GM06990 (cell line): ENCODE measurements at places on chromosomes 6 and 20.

GRCh38 chr6:166085500-166085899, 82.2 kb downstream of the TBXT start:
- DNase-seq: no peak

DNA sequence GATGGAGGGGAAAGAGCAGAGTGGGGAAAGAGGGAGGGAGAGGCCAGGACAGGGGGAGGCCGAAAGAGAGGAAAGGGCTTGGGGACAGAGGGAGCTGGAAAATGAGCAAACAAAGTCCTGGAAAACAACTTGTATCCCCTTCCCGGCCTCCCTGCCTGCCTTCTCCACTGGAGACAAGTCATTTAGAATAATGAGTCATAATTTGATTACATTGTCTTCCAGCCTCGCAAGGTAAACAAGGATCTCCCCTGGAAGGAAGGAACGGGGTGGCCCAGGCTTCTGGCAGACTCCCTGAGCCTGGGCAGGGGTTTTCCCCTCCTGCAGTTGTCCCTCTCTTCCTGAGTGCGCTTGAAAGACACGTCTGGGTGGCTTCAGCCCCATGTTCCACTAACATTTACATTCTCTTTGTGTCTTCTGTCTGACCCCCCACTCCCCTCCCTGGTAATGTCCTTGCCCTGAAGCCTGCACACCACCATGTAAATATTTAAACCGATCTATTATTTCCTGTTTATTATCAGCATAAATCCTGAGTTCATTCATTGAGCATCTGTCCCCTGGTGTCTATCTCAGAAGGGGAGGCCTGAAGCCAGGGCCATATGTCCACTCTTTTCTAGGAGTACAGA, 12.1 kb upstream of the MRPS18A start:
- no peak for DNase-seq

GRCh38 chr6:63923139-63923739, 287.6 kb downstream of the PHF3 start:
- DNase-seq: no peak

- DNase-seq: no peak
These were observed 48.6 kb upstream of the PTPRT start for GRCh38 chr20:43238266-43238665.

GRCh38 chr6:71509191-71510005, 220.8 kb downstream of the OGFRL1 start:
- no peak for DNase-seq
